NCI-H2171 (cell line): ENCODE measurements at places on chromosomes 5 and 9.
A peak's percentile ranks its signal among the peaks of the same experiment; 100 is the strongest.

- DNase-seq: no peak
These were observed 32.6 kb upstream of the GPX3 start for GRCh38 chr5:150987746-150988145.

DNA sequence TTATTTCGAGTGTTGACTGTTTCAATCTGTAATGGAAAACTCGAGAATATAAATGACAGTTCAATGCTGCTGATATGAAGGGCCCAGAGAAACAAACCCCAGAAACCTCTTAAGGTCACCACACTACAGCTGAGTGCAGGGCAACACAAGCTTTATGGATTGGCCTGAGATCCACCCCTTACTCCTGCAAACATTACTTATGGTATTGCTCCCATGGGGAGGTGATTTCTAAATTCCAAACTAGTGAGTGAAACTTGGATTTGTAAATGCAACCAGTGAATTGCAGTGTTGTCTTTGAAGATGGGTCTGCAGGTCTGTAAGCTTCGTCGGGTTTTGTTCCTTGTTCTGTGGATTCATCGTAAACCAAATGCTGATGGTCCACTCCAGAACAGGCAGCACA, 85.4 kb downstream of the NTRK2 start:
- DNase-seq: no peak

GRCh38 chr9:126503333-126504085, 110.2 kb upstream of the LMX1B start:
- DNase-seq: no peak

- no peak for DNase-seq
These were observed 67.5 kb upstream of the ACTBL2 start for GRCh38 chr5:57550132-57550531.

DNA sequence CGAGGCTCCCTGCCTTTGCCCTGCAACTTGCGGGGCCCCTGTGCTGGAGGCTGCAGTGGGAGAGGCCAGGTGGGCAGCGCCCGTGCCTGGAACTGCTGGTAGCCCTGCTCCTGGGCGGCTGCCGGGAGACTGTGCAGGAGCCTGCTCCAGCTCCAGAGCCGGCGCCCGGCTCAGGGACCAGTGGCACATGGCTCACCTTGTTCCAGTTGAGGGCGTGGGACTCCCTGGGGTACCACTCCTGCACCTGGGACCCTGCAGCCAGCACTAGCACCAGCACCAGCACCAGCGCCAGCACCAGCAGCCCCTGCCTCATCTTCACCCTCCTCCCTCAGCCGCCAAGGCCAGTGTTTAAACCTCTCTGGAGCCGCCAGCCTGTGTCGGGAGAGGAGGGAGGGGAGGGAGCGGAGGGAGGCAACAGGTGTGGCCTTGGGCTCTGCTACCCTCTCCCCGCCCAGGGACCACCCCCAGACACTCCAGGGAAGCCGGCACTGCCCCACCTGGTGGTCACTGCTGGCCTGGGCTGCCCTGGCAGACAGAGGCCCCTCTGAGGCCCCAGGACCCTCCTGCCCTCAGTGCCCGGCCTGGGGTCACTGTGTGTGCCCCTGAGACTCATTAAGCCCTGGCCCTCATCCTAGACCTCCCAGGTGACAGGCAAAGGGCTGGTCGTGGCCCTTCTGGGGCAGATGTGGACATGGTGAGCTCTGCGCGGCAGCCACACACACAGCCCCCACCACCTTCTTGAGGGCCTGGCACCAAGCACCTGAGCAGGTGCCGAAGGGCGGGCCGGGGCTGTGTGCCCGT, at the start of gene LCN10:
Gene LCN10 (minus strand): TSS at position 350 of the 801 bp plus-strand sequence. CDS start 37 bp downstream, at position 313.
- DNase-seq: no peak

GRCh38 chr5:112784726-112785125, 47.0 kb downstream of the APC start:
- DNase-seq: no peak

DNA sequence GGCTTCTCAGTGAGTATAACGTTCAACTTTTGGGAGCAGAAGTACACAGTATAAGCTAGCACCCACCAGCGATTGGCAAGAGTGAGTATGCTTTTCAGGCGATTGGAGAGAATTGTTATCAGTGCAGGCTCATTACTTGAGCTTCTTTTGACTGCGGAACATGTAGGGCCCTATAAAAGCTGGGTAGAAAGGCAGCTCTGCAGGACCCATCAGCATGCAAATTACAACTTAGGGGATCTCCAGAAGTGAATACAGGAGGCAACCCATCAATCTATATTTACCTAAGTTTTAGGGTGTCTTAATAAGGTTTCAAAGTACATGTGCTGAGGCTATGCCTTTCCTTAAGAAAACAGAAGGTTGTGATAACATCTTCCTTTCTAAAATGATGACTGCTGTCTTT, 225.0 kb downstream of the MLLT3 start:
- DNase-seq: no peak

- no peak for DNase-seq
These were observed 7.1 kb downstream of the RXRA start for GRCh38 chr9:134333234-134333873.

GRCh38 chr5:102450313-102450990, 48.3 kb downstream of the SLCO6A1 start:
- no peak for DNase-seq

- DNase-seq: no peak
These were observed 45.7 kb upstream of the FAM170A start for GRCh38 chr5:119583684-119584083.

DNA sequence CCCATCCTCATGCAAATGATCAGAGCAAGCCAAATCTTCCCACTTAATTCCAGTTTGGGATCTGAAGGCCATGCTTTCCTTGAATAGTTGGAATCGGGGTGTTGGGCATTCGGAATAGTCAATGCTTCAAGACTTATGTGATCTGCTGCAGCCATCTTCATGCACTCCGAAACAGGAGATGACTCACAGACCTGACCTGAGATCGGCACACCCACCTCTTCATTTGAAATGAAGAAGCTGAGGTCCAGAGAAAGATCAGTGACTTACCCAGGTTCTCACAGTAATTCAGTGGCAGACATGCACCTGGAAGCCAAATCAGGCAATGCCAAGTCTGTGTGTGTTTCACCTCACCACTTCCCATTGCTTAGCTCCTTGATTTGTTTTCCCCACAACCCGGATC, 33.0 kb downstream of the FOXD1 start:
- DNase-seq: no peak

DNA sequence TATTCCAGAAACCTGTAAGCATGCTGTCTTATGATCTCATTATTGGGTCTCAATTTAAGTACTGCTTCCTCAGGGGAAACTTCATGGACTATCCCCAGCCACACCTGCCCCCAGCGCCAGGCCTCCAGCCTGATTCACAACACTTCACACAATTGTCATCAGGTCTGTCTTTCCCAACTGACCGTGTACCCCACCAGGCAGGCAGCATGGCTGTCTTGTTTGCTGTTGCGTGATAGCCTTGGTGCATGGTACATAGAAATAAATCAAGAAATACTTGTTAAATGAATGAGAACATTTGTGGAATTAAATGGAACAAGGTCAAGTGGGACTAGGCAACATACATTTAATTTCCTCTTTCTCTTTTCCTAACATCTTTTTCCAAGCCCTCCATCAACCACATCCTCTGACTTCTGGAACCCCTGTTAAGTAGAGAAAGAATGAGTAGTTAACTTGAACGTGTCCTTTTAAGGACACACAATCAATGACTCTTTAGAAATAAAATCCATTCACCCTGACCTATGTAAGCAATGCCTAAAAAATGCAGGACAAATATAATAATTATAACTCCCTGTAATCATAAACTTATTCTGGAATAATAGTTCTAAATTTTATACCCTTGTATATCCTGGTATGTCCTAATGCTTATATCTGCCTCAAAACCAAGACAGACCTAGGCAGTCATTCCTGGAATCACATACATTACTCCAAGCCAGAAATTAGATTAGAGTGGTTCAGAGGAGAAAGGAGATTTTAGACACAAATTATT, 17.2 kb upstream of the THG1L start:
- DNase-seq: no peak

DNA sequence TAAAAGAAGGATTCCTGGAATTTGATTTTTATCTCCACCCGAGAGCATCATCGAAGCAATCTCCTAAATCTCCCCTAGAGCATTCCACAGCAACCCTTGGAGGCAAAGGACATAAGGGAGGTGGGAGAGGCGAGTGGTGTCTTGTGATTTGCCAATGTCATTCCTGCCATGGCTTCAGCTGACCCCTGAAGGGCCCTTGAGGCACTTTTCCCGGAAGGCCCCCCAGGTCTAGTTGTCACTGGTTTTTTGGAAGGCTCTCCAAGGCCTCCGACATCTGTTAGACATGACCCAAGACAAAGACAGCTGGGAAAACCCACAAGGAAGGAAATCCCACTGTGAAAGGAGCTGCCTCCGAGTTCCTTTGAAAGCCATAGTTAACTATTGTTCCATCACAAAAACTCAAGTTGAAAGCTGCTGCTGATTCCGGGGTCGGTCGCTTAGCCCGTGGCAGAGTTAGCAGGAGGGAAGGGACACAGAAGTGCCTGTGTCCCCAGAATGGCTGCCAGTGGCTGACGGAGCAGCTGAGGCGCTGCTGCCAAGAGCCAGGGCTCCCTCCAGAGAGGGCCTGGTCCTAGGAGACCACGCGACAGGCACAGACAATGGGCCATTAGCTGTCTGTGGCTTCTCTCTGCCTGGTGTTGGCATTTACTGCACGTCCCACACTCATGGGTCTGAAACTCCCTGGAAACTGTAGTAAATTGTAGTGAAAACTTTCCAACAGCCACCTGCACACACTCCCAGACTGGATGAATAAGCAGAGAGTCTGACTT, 24.4 kb upstream of the TRIO start:
- no peak for DNase-seq

GRCh38 chr9:134192951-134193731, 28.8 kb upstream of the RNU6ATAC start:
- DNase-seq: no peak

- no peak for DNase-seq
These were observed 5.9 kb downstream of the SLC4A9 start for GRCh38 chr5:140365941-140366340.

DNA sequence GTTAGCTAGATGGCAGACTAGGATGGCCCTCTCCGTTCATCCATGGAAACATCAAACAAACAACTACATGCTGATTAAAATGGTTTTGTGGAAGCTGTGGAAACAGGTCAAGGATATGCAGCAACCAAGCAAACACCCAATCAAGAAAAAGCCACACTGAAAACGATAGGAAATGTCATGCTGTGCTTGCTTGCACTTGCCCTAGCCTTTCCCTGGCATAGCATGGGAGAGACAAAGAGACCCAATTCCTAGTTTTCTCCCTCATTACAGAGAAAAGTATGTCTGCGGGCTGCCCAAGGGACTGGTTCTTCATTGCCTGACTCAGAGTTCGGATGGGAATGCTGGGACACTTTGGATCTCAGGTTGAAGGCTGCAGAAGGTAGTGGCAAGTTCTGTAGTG, 98.7 kb downstream of the FANCC start:
- no peak for DNase-seq

- DNase-seq: no peak
These were observed 65.4 kb upstream of the TNFSF8 start for GRCh38 chr9:114995681-114996221.

- no peak for DNase-seq
These were observed 118.1 kb downstream of the DPYSL3 start for GRCh38 chr5:147391781-147392180.

- no peak for DNase-seq
These were observed 66.7 kb downstream of the TARS1 start for GRCh38 chr5:33507426-33507825.

- peak; percentile 75 for DNase-seq
These were observed 28.2 kb downstream of the DBH start for GRCh38 chr9:133664173-133665050.

GRCh38 chr5:111676466-111676865, 80.5 kb downstream of the NREP start:
- DNase-seq: no peak

- no peak for DNase-seq
These were observed 48.7 kb downstream of the EXD3 start for GRCh38 chr9:137374131-137374845.

- DNase-seq: no peak
These were observed 60.4 kb upstream of the SPRY4 start for GRCh38 chr5:142385194-142385593.

DNA sequence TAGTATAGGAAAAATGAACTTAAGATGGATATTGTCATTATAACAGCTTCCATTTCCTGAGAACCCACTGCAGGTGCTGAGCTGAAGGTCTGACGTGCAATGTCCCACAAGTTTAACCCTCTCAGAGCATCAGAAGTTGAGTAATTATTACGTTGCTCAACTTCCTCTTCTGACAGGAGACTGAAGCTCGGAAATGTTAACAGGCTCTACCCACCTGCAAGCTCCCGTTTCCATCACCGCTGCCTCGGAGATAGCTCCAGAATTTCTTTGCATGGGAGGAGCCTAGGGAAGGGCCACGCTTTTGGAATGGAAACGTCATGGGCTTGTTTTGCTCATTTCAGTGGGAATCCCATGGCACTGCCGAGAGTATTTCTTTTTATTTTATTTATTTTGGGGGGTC, 1.0 kb upstream of the NTMT1 start:
- DNase-seq: no peak

DNA sequence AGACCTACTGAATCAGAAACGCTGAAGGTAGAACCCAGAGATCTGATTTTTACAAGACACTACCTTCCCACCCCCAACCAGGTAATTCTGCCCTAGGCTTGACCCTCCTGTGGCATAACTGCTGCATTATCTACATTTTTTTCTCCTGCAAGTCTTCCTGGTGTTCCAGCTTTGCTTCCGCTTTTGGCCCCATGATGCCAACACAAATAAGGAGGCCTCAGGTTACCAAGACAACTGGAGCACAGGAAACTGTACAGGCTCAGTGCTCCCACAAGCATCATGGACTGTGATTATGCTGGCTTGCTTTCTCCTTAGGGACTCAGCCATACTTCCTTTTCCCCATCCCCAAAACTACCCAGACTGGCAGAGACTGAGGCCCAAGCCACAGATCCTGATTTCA, 6.6 kb upstream of the MSMP start:
- DNase-seq: no peak
